ENCODE measurements at places on chromosomes 4 and X. TPM values are rescaled to one million over a fixed set of nuclear protein-coding genes. Genes with fewer than 3 reads are reported as not detected.

The ATP11C gene
- total RNA-seq, result 70.1 TPM

The UGT2A1 gene
- total RNA-seq, result not detected

The GABRG1 gene
- not detected for total RNA-seq

The UGT2B10 gene
- total RNA-seq, result not detected

The SPANXB1 gene
- total RNA-seq, result not detected

The CABS1 gene
- total RNA-seq, result not detected

The PDGFC gene
- 87.6 TPM for total RNA-seq

The BEX5 gene
- not detected for total RNA-seq

The SCML2 gene
- total RNA-seq, result 1.7 TPM

The RNF212 gene
- total RNA-seq, result 4.6 TPM

The VCX2 gene
- total RNA-seq, result not detected

The SLC10A4 gene
- 0.15 TPM for total RNA-seq

The FAM184B gene
- not detected for total RNA-seq

The SCLT1 gene
- total RNA-seq, result 7.1 TPM

The ARSJ gene
- 28.0 TPM for total RNA-seq

The WNK3 gene
- total RNA-seq, result 0.17 TPM

The CACNA1F gene
- under 0.01 TPM for total RNA-seq

The VCX3A gene
- not detected for total RNA-seq

The SUPT20HL1 gene
- 0.17 TPM for total RNA-seq

The ZRSR2 gene
- 2.5 TPM for total RNA-seq

The SERTM2 gene
- under 0.01 TPM for total RNA-seq

The BBS12 gene
- total RNA-seq, result 6.1 TPM

The ARSH gene
- not detected for total RNA-seq

The METTL14 gene
- 23.3 TPM for total RNA-seq

The LYAR gene
- total RNA-seq, result 10.6 TPM

The ADGRG2 gene
- 0.17 TPM for total RNA-seq

The HTR2C gene
- not detected for total RNA-seq

The MAP9 gene
- total RNA-seq, result 18.9 TPM

The PWWP3B gene
- total RNA-seq, result 0.17 TPM

The RTL5 gene
- total RNA-seq, result 2.8 TPM

The SMIM43 gene
- 6.6 TPM for total RNA-seq

The CXCL10 gene
- 1.8 TPM for total RNA-seq

The HSD17B11 gene
- 56.6 TPM for total RNA-seq

The TRIM60 gene
- not detected for total RNA-seq

The GYPB gene
- total RNA-seq, result not detected

The DCHS2 gene
- total RNA-seq, result not detected

The RP2 gene
- total RNA-seq, result 21.5 TPM

The SYNPO2 gene
- total RNA-seq, result 2.0 TPM

Measured in smooth muscle cell of trachea (primary cell).